C1 segment of cervical spinal cord (tissue), 14 donors: ENCODE measurements at places on chromosomes 3 and 15.

DNA sequence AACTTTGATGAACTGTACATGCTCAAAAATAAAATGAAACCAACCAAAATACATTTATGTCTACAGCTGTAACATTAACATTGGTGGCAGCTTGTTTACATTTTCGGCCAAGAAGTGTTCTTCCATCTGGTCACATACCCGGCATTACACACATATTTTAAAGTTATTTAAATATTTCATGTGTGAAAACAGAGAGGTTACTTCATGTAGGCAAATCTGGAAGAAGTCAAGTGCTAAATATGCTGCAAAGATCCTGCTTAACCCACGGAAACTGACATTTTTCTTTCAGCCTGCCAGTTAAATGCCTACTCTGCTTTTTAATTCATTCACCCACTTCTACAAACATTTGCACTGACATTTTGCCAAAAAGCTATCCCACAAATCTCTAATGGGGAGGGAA is 69.7 kb downstream of the MB21D2 start:
- DNase-seq, result no peak

DNA sequence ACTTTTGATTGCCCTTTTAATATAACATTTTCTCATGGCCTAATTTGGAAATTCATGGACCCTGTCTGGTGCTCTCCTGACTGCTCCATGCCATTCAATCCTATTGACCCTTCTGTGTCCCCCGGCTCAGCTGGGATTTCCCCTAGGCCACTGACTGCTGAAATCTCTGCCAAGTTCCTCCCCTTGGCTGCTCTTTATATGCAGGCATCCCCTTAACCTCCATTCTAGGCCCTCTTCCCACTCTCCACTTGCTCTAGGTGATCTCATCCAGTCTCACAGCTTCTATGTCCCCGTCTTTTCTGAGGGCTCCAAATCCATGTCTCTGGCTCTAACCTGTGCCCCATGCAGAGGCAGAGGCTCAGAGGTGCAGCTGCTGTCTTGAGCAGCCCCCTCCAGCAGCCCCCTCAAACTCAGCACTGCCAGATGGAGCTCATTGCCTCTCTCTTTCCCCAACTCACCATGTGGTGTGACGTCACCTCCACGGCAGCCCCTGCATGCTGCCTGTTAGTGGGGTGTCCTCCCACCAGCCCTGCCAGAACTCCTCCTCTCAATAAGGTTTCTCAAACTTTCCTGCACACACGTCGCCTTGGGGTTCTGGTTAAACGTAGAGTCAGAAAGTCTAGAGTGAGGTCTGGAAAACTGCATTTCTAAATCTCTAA is 6.6 kb downstream of the FSD2 start:
- DNase-seq, result no peak

DNA sequence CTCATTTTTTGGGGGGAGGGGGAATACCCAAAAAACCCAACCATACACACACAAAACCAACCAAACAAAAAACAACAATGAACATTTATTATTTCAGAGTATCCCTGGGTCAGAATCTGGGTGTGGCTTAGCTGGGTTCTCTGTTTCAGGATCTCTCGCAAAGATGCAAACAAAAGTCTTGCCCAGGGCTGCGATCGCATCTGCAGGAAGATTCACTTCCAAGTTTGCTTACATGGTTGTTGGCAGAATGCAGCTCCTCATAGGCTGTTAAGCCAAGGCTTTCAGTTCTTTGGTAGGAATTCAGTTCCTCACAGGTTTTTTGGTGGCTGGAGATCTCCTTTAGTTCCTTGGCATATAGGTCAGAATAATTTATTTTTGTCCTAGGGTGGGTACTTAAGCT is 13.7 kb upstream of the ARIH1 start:
- DNase-seq, result no peak

DNA sequence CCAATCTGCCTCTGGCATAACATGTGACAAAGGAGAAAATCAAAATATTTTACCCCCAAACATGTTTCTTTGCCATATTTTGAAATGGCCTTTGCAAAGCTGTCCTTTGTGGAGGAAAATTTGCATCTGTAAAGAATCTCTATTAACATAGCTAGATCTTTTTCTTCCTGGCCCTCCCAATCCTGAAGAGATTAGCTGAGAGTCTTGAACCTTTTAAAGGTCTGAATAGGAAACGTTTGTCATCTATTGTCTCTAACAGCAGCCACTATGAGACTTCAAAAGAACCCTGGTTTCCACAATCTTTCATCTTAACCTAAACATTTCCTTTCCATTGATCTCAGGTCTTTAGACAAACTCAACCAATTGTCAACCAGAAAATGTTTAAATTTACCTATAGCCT is 520.9 kb upstream of the TGFBR2 start:
- no peak for DNase-seq

GRCh38 chr15:41942886-41943285 is 29.5 kb downstream of the EHD4 start:
- no peak for DNase-seq
